ENCODE measurements at places on chromosomes 16 and 17. TPM values are rescaled to one million over a fixed set of nuclear protein-coding genes. Genes with fewer than 3 reads are reported as not detected.

GRCh38 chr16:48498769-48499631, 111.0 kb downstream of the N4BP1 start:
- peak; percentile 86 for DNase-seq

DNA sequence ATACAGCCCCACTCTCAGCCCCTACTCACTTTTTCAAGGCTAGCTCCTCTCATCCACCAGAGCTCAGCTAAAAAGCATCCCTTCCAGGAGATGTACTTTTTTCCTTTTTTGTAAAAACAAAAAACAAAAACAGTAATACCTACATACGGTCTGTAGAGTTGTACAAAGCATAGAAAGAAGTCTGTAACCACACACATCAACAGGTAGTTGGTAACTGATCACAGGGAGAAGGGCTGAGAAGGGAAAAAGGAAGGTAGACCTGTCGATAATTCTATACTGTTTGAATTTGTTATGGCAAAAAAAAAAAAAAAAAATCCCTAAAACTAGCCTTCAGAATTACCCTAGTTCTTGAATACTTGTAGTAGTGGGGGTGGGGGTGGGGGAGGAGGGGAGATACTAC, 874 bp downstream of the SLC25A19 start:
- DNase-seq, result no peak

GRCh38 chr17:44094701-44095387, 24.3 kb downstream of the G6PC3 start:
- no peak for DNase-seq

DNA sequence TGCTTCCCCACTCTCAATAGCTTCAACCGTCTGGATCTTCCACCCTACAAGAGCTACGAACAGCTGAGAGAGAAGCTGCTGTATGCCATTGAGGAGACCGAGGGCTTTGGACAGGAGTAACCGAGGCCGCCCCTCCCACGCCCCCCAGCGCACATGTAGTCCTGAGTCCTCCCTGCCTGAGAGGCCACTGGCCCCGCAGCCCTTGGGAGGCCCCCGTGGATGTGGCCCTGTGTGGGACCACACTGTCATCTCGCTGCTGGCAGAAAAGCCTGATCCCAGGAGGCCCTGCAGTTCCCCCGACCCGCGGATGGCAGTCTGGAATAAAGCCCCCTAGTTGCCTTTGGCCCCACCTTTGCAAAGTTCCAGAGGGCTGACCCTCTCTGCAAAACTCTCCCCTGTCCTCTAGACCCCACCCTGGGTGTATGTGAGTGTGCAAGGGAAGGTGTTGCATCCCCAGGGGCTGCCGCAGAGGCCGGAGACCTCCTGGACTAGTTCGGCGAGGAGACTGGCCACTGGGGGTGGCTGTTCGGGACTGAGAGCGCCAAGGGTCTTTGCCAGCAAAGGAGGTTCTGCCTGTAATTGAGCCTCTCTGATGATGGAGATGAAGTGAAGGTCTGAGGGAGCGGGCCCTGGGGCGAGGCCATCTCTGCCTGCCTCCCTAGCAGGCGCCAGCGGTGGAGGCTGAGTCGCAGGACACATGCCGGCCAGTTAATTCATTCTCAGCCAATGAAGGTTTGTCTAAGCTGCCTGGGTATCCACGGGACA, 11.1 kb upstream of the CLEC18A start:
- DNase-seq, result no peak

DNA sequence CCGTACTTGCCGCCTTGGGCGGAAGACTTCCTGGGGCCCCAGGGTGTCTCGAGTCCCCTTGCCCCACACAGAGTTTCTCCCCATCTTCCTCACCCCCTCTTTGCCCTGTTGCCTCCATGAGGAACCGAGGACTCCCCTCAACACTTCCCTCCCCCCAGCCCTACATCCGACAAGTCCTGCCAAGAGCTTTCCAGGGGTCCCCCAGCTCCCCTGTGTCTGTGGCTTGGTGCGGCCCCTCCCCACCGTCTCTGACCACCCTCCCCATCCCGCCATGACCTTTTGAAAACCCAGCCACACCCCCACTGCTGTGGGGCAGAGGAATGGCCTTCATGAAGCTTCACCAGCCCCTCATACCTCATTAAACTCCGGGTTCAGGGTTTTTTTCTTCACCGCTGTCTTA, 11.4 kb downstream of the SCGB1C2 start:
- peak; percentile 48 for DNase-seq

DNA sequence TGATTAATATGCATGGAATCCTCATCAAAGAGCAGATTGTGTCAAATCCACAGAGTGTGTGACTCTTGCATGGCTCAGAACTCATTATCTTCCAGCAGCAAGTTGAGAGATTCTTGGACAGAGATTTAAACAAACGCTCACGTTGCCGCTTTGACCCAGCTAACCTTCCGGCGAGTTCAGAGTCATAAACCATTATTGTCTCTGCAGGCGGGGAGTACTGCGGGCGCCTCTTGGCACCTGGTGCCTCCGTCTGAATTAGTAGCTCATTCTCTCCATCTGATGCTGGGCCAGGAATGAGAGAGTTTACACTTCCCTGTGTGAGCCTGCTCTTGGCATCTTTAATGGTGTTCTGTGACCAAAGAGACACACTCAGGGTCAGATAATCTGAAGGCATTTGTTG, 138.6 kb upstream of the WSCD1 start:
- DNase-seq, result no peak

DNA sequence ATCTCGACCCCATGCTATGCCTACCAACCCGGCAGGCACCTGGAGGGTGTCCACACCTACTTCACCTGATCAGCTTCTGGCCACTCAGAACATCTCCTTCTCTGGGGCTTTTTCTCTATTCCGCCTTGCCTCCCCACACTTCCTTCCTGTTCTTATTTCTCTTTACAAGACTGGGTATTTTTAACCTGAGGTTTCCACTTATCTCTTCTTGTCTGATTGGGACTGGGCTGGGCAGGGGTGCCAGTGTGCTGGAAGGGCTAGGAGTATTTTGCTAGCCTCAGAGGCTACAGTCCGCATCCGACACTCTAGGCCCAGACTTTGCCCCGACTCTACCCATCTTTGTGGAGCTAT, 26.2 kb upstream of the ZNF652 start:
- DNase-seq, result no peak

- no peak for DNase-seq
These were observed 18.9 kb downstream of the KPNA2 start for GRCh38 chr17:68054296-68054900.

DNA sequence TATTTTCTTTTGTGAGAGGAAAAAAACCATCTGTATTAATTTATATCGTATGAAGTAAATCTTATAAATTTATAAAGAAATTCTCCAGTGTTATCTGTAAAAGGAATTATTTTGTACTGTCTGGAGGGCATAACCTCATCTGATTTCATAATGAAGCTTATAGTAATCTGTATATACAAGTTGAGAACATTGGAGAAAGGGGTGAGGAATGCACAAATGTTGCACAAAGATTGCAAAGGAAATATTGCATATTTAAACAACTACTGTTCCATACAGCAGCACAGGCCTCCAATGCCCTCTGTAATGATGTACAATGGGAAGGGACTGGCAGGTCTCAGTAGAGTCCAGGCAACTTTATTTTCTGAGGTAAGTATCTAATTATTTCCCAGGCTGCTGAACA, 50.8 kb upstream of the KCNJ16 start:
- DNase-seq, result no peak

- no peak for DNase-seq
These were observed 8.5 kb upstream of the TMEM92 start for GRCh38 chr17:50265690-50266315.

GRCh38 chr16:73149334-73149733, 101.4 kb upstream of the ZFHX3 start:
- no peak for DNase-seq

GRCh38 chr16:89489040-89489897, 1.1 kb downstream of the ANKRD11 start:
- peak; percentile 95 for DNase-seq

GRCh38 chr17:60075981-60076380, 2.7 kb downstream of the HEATR6 start:
- DNase-seq, result no peak

DNA sequence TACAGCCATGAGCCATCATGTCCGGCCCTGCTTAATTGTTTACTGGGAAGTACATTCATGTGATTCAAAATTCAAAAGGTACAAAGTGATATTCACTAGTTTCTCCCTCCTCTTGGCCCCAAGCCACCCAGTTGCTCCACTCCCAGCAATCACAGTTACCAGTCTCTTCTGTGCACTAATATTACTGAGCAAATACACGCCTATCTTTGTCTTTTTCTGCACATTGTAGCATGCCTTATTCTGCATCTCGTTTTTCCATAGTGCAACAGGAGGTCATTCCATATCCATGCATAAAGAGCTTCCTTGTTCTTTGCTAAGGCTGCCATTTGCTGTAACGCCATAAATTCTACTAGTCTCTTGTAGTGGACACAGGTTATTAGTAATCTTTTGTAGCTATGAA, 2.2 kb upstream of the ALOX15 start:
- no peak for DNase-seq

- DNase-seq, result no peak
These were observed 4.9 kb upstream of the SOX9 start for GRCh38 chr17:72115781-72116525.

GRCh38 chr17:17151962-17152361, 54.2 kb downstream of the PLD6 start:
- peak; percentile 96 for DNase-seq

The RAB37 gene
- polyA plus RNA-seq, result 16.9 TPM

The ITGA2B gene
- polyA plus RNA-seq, result not detected

The CMTM3 gene
- 15.5 TPM for polyA plus RNA-seq

The EMP2 gene
- 10.6 TPM for polyA plus RNA-seq

All from sigmoid colon (tissue), 7 donors.